ENCODE measurements at places on chromosomes 1 and 21.

DNA sequence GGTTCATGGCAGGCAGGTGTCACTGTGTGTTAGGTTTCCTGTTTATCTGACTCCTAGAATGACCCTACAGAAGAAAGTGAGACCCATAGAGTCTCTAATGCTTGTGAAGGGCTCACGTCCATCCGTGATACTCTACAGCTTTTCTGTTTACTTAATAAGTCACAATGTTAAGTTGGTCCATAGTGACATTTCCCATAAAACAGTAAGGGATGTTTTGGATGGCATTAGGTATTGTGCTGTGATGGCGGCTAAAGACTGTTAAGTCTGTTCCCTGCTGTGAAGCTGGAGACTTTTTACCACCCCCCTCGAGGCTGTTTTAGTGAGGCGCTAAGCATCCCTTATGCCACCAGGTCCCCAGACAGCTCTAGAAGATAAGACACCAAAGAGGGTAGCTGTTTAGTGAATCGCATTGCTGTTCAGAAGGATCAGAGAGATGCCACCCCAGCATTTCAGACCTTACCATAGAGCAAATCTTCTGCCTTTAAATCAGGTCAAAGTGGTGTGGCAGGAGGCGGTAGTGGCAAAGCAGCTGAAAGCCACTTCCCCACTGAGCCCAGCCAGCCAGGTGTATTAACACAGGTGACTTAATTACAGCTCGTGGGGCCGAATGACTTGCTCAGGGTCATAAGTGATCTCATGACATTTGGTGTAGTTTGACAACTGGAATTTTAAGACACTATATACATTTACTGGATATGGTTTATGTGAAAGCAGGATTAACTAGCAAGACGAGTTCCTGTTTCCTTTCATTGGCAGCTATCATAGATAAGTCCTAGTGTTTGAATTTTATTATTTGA is 25.0 kb downstream of the SLC37A1 start:
- no peak for DNase-seq

DNA sequence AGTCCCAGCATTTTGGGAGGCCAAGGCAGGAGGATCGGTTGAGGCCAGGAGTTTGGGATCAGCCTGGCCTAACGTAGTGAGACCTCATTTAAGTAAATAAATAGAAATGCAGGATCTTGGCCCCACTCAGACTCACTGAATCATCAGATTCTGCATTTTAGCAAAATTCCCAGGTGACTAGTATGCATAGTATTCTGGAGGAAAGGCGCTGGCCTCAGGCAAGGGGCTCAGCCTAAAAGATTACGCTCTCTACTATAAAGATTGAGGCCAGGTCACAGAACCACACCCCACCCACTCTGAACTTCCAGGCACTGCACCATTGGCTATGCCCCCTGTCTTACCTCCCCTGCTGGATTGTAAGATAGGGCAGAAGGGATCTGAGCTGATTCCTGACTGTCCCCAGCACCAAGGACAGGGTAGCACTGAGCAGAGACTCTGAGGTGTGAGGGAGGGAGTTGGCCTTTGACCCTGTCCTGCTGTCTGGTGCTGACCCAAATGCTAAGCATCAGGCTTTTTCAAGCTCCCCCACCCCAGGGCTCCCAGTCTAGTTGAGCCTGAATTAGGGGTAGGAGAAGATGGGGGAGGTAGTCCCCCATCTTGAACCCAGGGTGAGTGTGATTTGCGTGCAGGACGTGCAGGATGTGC is 2.7 kb downstream of the FOXE3 start:
- DNase-seq: no peak

DNA sequence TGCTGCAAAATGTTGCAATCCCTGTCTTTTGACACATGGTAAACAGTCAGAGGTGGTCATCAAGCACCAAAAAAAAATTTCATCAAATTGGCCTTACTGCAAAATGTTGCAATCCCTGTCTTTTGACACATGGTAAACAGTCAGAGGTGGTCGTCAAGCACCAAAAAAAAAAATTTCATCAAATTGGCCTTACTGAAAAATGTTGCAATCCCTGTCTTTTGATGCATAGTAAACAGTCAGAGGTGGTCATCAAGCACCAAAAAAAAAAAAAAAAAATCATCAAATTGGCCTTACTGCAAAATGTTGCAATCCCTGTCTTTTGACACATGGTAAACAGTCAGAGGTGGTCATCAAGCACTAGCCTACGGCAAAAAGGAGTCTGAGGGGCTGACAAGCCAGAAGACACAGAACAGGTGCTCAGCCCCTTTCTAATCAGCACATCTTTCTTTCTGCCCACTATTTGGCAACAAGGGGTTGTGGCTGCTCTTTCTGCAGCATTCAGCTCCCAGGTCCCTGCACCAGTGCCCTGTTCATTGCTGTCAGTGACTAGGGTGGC is 223.8 kb downstream of the KCNH1 start:
- DNase-seq: no peak

- DNase-seq: no peak
Observed at GRCh38 chr1:66752671-66753371, 562 bp downstream of the DYNLT5 start.

DNA sequence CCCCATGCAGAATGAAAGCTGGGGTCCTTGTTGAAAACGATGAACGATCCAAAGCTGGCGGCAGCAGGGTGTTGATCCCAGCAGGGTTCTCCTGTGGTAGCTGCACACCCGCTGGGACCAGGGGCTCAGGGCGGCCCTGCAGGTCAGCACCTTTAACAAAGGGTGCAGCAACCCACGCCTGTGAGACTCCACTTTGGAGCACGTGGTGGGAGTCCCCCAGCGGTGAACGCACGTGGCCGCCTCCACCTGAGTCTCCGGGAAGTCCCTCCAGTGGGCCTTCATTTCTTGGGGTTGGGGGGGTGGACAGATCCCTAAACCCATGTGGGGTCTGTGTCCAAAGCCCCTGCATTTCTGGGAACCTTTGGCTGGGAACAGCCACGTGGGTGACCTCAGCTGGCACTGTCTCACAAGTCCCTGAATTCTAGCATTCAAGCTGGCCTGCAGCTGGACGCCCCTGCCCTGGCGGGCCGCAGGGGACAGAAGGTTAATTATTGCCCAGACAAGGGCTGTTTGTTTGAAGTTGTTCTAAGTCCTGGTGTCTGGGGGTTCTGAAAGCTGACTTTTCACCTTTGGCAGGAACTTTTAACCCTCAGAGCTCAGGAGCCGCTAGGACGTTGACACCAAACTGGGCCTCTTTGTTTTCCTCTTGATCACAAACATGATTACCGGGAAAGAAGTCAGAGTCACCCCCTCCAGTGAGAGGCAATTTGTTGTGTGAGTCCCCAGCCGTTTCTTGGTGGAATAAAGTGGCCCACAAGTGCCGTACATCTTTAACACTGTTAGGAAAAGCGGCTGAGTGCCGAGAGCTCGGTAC is 64.5 kb downstream of the COL18A1 start:
- no peak for DNase-seq

DNA sequence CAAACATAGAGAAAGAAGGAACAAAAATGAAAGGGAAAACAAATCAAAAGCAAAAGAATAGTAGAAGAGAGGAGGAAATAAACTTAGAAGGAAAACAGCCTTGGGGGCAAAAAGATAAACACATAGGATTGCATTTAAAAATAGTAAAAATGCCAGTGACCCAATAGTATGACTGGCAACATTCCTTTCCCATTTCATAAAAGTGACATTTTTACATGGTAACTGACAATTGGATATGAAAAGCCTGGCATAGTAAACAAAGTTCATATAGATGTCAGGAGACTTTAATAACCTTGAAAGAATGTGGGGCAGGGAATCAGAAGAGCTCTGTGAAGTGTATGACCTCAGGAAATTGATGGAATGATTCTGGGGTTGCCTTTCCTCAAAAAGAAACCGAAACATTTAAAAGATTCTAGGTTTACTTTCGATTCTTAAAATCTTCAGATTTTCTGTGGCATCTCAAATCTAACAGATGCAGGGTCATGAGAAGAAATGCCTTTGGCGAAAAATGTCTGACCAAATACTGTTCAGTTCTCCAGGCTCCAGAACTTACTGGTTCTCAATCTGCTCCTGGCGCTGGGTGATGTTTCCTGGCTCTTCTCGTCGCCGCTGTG is 33.7 kb downstream of the SPTA1 start:
- no peak for DNase-seq

DNA sequence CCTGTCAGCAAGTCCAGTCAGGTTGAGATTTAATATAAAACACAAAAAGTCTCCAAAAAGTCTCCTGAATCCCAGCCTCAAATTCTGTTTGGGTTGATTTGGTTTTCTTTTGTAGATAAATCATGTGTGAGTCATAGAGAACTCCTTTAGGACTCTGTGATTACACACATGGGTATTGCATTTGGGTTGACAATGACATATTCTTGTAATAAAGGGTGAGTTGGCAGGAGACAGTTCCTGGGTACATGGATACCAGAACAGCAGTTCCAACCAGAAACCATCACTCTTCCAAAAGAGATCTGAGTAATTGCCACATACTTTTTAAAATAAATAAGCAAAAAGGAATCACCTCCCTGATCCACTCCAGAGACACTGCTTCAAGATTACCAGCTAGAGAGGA is 8.9 kb downstream of the CR2 start:
- DNase-seq: no peak

GRCh38 chr1:82153272-82153629 is 352.5 kb downstream of the ADGRL2 start:
- DNase-seq: peak; percentile 80

Measured in kidney glomerular epithelial cell (primary cell).